ENCODE measurements at places on chromosomes 1 and 21. TPM values are rescaled to one million over a fixed set of nuclear protein-coding genes. Genes with fewer than 3 reads are reported as not detected.

DNA sequence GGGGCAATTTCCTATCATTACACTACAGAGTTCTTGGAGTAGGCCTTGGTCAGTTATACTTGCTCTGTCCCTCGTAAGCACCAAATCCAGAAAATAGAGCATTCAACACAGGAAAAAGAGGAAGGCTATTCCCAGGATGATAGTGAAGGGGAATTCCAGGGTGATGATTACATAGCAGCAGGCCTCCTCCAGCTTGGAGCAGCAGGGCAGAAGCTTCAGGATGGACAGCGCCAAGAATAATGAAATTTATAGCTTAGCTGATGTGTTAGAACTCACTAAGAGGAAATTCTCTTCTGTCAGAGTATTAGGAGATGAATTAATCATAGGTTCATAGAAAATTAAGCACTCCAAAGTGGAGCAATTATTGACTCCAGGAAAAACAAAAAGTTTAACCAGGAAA, 10.8 kb upstream of the SMAP2 start:
- H3K36me3 ChIP-seq: no peaks in the 10 kb centered on the region
- H3K4me1 ChIP-seq: no peaks in the 10 kb centered on the region
- H3K4me3 ChIP-seq: no peak overlapping the region
- H3K27me3 ChIP-seq: no peaks in the 10 kb centered on the region

DNA sequence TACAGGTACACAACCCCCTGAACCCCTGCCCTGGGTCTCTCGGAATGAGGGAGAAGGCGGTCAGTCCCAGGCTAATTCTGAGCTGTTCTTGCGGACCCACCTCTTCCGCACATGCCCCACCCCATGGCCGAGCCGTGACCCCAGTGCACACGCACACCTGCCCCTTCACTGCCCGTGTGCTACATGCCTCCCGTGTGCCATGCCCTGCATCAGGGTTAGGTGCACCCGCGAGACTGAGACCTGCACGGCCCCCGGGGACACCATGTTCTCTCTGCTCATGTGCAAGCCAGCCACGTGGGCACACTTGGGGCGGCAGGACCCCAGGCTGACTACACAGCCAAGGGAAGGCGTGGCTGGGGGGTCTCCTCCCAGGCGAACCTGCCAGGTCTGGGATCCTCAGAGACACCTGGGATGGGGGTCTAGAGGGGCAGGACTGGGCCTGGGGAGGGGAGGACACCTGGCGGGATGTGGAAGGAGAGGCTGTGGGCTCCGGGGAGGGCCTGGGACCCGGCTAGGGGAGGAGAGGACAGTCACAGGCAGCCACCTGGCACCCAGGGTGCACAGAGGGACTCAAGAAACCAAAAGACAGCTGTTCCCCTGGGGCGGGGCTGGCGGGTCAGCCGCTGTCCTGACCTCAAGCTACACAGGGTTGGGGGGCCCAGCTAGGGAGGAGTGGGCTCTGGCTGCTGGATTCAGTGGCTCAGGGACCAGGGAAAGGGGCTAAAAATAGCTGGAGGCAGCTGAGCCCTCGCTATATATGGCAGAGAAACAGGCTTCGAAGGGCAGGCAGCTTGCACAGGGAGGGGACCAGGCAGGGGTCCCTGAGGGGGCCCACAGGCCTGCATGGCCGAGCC, 133.4 kb downstream of the CASZ1 start:
- H3K4me3 ChIP-seq: no peak overlapping the region
- H3K27me3 ChIP-seq: no peaks in the 10 kb centered on the region
- H3K27ac ChIP-seq: no peak overlapping the region
- no peaks in the 10 kb centered on the region for H3K4me1 ChIP-seq
- no peak for DNase-seq
- no peaks in the 10 kb centered on the region for H3K36me3 ChIP-seq

CD55 gene
- 77.3 TPM for total RNA-seq

DNA sequence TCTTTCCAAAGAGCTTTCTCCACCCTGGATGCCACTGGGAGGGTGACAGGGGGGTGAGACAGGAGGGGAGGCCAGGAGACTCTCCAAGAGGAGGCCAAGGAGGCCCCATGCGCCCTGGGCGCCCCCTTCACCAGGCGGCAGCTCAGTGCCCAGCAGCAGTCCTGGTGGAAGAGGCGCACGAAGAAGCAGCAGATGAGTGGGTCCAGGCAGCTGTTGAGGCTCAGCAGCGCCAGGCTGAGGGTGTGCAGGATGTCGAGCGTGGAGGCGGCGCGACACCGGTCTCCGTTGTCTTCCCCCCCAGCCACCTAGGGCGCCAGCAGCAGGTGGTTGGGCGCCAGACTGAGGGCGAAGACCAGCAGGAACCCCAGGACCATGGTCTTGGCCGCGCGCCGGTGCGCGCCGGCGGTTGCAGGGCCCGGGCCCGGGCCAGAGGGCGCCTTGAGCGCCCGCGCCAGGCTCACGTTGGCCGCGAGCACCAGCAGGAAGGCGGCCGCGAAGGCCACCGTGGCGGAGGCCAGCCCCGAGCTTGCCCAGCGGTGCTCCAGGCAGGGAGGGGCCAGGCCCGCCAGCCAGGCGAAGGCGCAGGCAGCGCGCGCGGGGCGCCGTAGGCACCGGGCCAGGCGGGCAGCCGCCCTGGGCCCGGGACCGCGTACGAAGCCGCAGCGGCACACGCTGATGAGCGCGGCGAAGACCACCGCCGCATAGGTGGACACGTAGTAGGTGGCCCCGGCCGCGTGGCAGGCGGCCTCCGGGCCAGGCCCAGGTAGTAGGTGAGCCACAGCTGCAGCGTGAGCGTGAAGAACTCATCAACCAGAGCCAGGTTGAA, 8.6 kb downstream of the TMEM35B start:
- H3K36me3 ChIP-seq: peaks cover 5% of the 10 kb centered on the region
- DNase-seq: no peak
- H3K4me1 ChIP-seq: no peaks in the 10 kb centered on the region
- no peak overlapping the region for H3K4me3 ChIP-seq
- no peaks in the 10 kb centered on the region for H3K27me3 ChIP-seq

DNA sequence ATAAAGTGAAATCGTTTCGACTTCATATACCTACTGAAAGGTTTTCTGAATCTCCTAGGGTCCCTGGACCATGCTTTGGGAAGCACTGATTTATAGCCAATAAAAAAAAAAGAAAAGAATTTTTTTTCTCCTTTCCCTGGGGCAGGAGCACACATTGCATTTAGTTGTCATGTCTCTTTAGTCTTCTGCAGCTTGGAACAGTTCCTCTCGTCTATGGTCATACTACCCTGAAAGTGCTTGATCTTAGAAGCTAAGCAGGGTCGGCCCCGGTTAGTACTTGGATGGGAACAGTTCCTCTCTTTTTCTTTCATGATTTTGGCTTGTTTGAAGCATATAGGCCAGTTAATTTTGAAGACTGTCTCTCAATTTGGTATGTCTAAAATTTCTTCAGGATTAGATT, 3.7 kb upstream of the SERPINC1 start:
- no peak overlapping the region for H3K4me3 ChIP-seq
- H3K27ac ChIP-seq: no peak overlapping the region
- H3K27me3 ChIP-seq: no peaks in the 10 kb centered on the region

Data from CD4-positive, alpha-beta memory T cell (primary cell).